RCC 7860 (cell line): ENCODE measurements at places on chromosomes 6 and 20.

DNA sequence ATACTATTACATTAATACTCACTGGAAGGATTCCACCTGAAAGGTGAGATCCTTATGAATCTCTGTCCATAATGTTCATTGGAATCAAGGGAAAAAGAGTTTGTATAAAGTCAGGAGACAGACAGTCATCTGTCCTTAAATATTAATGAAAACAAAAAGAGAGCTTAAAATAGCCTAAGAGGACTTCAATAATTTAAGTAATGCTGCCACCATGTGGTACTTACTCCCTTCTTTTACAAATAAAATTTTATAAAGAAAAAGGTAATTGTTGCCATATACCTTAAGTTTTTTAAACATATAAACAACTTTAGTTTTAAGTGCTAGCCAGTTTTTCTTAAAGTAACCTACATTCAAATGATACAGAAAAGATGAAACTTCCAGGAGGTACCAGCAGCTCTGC, 5.1 kb downstream of the BLOC1S5 start:
- DNase-seq = no peak

- no peak for DNase-seq
These were observed 222.3 kb upstream of the SMLR1 start for GRCh38 chr6:130604841-130605399.

- DNase-seq = peak; percentile 75
These were observed 95.2 kb downstream of the GMPR start for GRCh38 chr6:16333580-16333979.

DNA sequence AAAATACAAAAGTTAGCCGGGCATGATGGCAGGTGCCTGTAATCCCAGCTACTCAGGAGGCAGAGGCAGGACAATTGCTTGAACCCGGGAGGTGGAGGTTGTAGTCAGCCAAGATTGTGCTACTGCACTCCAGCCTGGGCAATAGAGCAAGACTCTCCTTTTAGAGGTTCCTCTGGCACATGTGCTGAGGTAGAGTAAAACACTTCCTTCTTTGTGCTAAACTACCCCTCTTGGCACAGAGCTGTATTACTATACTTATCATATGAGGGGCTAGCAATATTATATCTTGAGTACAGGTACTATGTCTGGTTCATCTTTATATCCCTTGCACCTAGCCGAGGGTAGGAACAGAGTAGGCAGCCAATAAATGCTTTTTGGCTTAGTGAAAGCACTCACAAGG, 40.2 kb upstream of the SAMHD1 start:
- no peak for DNase-seq

DNA sequence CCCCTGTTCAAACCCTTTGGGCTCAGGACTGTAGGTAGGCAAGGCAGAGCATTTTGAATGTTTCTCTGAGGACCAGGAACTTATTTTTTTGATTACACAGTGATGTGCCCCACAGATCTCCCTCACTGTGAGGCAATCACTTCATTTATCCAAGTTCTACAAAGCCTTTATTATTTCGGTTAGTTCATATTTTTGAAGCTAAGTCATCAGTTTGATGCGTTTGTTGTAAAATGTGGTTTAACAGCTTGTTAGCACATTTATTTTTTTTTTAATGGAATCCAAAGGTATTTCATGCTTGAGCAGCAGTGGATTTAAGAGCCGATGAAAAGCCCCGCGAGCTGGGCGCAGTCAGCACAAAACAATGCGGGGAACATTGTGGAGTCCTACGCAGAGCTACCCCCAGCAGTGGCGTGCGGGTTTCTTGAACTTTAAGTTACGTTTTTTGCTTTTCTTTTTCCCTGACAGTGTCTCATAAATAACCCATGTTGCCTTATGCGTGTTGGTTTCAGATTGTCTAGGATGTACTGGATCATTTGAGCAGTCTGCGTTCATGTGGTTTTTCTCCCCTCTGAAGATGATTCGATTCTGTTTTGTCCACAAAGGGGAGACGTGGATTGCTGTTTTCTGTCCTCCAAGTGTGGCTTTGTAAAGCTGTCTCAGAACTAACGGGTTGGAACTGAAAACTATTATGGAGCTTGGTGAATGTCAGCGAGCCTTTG, 233.6 kb upstream of the BMP2 start:
- peak; percentile 98 for DNase-seq

DNA sequence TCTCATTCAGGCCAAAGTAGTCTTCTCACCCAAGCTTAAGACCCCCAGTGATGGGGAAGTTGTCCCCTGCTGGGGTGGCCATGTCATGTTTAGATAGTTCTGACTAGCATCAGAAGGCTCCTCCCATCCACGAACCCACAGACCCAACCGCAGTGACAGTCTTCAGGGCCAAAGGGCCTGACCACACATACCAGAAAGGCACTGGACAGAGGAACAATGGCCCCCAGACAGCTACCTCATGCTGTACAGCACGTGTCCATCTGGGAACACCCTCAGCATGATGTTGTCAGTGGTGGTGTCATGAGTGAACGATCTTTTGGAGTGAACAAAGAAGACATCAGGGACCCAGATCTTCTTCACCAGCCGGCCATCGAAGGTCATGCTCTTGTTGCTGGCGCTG, 46.3 kb downstream of the GABRR2 start:
- peak; percentile 81 for DNase-seq

DNA sequence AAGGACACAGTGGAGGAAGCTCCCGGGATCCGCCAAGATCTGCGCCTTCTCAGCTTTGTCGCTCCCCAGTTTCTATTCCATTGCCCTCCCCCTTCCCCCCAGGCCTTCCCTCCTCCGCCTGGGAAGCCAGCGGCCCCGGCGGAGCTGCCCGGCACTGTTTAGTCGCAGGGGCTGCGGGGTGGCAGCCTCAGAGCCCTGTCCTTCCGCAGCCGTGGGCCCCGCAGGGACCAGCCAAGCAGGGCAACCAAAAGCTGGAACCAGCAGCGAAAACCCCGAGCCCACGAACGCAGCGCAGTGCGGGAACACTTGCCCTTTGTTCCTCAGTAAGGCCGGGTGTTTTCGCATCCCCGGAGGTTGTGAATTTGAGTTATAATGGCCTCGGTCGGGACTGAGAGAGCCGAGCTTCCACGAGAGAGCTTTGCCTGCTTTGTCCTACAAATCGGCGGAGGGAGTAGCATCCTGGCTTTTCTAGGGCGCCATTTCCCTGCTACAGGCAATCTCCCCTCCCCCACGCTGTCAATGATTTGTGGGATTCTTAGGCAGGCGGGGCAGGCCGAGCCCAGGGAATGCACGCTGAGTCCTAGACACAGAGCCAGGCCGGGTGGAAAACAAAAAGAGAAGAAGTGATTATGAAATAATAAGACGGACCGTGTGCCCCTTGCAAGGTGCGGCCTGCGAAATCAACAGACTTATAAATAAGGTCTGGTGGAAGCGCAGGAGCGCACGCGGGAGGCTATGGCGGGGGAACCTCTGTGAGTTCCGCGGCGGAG, 4.0 kb upstream of the TUBB2B start:
- peak; percentile 66 for DNase-seq

DNA sequence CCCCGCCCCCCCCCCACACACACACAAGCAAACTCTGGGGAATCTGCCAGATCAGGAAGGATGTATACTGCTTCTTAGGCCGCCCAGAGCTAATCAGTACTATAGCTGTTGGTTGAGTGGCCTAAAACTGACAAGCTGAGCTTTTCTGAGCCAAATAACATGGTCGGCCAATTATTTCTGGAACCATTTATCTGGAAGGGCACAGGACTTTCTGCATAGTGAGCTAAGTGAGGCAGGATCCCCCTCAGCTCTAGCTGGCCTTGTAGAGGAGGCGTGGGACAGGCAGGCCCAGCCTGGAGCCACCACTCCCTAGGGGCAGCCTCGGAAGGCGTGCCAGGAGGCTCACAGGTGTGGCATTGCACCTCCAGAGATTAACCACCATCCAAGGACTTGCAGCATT, 200.1 kb downstream of the TMEM242 start:
- no peak for DNase-seq

GRCh38 chr6:46137387-46137786, 7.6 kb downstream of the ENPP4 start:
- no peak for DNase-seq

- DNase-seq = no peak
These were observed 117.7 kb downstream of the FIG4 start for GRCh38 chr6:109808837-109809236.

- DNase-seq = no peak
These were observed 28.6 kb upstream of the FAM50B start for GRCh38 chr6:3820563-3820962.

- DNase-seq = no peak
These were observed 105.1 kb upstream of the GPR6 start for GRCh38 chr6:109872968-109873545.

GRCh38 chr6:152625213-152625612, 11.9 kb downstream of the SYNE1 start:
- DNase-seq = no peak

DNA sequence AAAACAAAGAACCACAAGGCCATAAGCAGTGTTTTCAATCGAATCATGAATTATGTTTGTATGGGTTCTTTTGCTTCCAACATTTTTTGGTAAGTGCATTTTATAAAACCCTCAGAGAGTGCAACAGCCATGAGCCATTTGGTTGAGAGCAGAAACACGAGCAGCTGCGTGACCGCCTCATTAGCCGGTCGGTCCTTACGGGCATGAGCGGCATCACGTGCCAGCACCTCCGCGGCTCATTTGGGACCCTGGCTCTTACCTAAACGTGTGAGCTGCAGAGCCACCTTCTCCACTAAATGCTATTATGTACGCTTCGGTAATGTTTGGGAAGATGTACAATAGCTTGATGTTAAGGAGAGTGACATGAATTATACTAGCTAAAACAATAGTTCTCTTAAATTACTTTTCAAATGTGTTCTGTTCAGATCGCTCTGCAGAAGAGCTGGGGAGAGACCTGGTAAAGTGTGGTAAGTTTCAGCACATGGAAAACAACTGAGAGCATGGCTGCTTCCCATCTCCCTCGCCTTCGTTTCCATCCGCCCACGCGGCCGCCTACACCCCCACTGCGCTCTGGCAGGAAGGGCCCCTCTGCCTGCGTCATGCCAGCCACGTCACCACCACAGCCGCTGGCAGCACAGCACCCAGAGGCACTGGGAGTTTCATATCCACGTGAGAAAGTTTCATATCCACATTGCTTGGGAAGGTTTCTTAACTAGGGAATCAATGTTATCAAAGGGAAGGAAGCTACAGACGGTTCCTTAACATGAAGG, 23.7 kb upstream of the PDE10A start:
- no peak for DNase-seq

GRCh38 chr6:7389162-7389450, 436 bp downstream of the CAGE1 start:
- DNase-seq = no peak

- no peak for DNase-seq
These were observed 38.0 kb upstream of the IPCEF1 start for GRCh38 chr6:154394571-154394970.

- no peak for DNase-seq
These were observed 131.6 kb downstream of the OGFRL1 start for GRCh38 chr6:71420095-71420692.

GRCh38 chr6:147868427-147869190, 360.1 kb downstream of the SAMD5 start:
- no peak for DNase-seq

DNA sequence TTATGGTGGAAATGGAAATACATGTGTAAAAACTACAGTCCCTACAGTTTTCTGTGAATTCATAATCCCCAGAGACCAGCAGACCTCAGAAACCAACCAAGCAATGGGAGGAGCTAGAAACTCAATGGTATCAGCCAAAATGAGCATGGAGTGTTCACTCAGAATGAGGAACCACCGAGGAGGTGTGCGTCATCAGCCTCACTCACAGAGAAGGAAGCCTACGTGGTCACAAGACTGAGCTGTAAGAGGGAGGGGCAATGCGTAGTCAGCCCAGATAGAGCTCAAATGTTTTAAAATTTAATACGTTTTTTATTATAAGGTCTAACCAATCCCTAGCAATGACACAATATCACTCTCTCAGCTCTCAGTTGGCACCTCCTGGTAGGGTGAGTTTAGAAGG, 17.4 kb downstream of the MYLK4 start:
- DNase-seq = no peak

DNA sequence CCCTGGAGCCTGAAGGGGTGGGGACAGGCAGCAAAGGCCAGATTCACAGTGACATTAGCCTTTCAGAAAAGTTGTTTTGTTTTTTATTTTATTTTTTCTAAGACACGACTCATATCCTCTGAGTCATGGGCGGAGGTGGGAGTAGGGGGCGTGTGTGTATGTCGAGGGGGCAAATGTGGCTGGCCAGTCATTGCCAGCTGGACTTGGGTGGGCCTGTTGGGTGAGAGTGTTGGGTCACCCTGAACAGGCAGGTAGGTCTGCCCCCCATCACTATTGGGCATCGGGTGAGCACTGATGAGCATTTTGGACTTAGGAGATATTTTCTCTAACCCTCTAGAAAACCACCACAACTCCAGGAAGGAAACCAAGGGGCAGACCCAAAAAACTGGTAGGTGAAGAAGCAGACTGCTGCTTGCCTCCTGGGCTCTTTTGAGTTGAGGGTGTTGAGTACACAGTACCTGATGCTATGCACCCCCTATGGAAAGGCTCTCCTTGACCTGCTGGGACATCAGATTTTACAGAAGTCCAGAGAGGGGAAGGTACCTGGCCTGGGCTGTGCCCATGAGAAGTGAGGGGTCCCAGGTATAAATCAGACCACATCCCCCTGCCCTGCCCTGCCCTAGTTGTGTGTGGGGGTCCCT, 5.6 kb downstream of the SMIM29 start:
- no peak for DNase-seq

- DNase-seq = no peak
These were observed 190.3 kb upstream of the PCSK2 start for GRCh38 chr20:17036541-17036940.

GRCh38 chr6:15551798-15552197, 111.0 kb downstream of the DTNBP1 start:
- no peak for DNase-seq

DNA sequence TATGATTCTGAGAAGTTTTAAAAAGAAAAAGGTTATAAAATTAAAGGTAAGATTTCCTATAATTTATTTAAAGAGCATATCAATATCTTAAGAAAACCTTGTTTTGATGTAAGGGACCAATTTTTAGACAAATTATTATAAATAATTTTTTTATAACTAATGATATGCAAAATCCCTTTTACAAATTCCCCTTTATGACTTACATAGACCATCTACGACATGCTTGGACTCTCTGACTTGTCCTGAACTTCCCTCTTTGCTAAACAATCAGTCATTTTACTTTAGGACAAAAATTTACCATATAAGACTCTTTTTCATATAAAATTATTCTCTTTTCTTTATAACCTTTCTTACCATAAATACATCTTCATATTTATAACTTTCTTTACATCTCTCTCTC, 15.3 kb upstream of the ANGPT4 start:
- peak; percentile 18 for DNase-seq

DNA sequence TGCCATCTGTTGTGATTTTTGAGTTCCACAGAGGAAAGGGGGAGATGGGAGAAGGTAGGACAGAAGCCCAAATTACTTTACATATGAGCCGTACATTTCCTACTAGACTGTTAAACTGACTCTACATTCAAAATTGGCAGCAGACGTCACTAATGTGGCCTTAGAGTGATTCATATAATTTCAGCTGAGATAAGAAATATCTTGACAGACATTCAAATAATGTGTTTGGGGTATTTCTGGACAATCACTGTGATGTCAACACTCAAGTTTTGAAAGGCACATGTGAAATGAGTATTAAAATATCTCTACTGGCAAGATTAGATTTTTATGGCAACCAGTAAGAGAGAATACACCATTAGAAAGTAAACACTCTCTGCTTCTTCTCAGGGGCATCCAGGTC, 104.0 kb downstream of the MTFR2 start:
- DNase-seq = no peak

- DNase-seq = no peak
These were observed 134.0 kb upstream of the RREB1 start for GRCh38 chr6:6973721-6974120.

- no peak for DNase-seq
These were observed 300.2 kb upstream of the JARID2 start for GRCh38 chr6:14945461-14946185.
